Bronchial epithelial cell (primary cell): ENCODE measurements at places on chromosomes 4 and X. TPM values are rescaled to one million over a fixed set of nuclear protein-coding genes. Genes with fewer than 3 reads are reported as not detected.

GRCh38 chrX:119984652-119985051, 41.1 kb upstream of the NKAP start:
- DNase-seq = no peak

SFRP2 gene
- total RNA-seq = not detected in 2 replicates

DNA sequence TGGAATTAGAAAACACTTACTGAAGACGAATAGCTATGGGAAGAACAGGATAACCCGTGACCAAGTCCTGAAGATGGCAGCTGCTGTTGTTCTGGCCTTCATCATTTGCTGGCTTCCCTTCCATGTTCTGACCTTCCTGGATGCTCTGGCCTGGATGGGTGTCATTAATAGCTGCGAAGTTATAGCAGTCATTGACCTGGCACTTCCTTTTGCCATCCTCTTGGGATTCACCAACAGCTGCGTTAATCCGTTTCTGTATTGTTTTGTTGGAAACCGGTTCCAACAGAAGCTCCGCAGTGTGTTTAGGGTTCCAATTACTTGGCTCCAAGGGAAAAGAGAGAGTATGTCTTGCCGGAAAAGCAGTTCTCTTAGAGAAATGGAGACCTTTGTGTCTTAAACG, 2.4 kb downstream of the AGTR2 start:
- no peak for DNase-seq

DNA sequence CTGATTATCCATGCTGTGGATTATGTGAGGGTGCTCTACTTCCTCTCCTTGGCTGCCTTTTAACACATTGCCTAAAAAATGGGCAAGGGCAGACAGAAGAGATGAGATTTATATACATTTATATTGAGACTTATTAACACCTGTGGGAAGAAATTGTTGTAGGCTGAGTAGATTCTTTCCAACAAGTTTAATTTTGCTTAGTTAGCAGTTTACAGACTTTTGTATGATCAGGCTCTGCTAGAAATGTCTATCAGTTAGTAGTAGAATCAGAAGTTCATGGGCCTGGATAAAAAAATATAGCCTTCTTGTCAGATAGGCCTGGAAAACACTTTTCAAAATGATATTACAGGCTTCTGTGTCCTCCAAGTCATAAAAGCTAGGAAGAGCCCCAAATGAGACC, 111.3 kb upstream of the LEF1 start:
- no peak for DNase-seq

- DNase-seq = no peak
Observed at GRCh38 chrX:108439961-108440696, 491 bp downstream of the COL4A5 start.

GRCh38 chr4:90246816-90247215, 119.6 kb downstream of the CCSER1 start:
- peak; percentile 66 for DNase-seq

PF4V1 gene
- total RNA-seq = 1.6 TPM in 1 of 2 replicates, not detected in the other

DNA sequence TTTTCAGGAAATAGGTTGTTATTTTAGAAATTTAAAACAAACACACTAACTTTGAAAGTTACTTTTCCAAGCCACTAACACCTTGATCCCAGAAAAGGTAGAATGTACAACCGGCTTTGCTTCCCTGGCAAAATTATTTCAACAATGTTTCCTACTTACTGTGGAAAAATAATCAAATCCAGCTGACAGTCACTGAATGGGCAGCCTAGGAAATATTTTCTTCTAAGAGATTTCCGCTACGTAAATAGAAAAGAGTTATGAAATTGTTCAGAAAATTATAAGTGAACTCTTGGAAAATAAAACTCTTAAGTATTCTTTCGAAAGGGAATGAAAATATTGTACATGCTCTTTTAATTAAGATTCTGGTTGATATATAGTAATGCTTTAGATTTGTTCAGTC, 195.7 kb downstream of the GASK1B start:
- no peak for DNase-seq

TCP11X2 gene
- not detected in 2 replicates for total RNA-seq

DNA sequence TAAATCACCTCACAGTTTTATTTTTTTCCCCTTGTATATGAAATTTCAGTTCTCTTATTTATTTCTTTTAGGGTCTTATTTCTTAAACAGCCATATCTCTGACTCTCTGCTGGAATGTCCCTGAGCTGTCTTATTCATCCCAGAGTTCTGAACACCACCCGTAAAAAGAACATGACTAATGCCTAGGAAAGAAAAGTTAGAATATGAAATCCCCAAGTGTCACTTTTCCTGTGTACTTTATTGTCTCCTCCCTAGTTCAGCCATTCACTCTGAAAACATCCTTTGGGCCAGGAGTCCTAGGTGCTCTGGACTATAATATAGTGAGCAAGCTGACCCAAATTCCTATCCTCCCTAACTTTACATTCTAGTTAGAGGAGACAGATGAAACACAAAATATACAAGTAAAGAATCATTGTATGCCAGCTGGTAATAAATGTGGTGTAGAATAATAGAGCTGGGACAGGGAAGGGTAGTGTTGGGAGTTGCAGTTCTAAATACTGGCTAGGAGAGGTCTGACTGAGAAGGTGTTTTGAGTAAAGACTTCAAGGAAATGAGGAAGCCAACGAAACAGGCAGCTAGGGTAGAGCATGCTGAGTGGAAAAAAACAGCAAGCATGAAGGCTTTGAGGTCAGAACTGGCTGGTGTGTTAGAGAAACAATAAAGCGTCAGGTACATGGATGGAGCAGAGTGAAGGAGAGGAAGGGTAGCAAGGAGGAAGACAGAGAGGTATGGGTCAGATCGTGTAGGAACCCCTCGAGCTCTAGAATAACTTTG, 40.6 kb upstream of the FTHL17 start:
- DNase-seq = peak; percentile 15

GRCh38 chr4:37721995-37722638, 35.9 kb upstream of the RELL1 start:
- no peak for DNase-seq

- DNase-seq = no peak
Observed at GRCh38 chr4:140363051-140363450, 10.4 kb upstream of the SCOC start.

- DNase-seq = peak; percentile 75
Observed at GRCh38 chr4:83599183-83599582, 63.3 kb downstream of the GPAT3 start.

FRG2 gene
- total RNA-seq = not detected in 2 replicates

- DNase-seq = peak; percentile 77
Observed at GRCh38 chr4:77010841-77011354, 61.3 kb downstream of the SEPTIN11 start.

- DNase-seq = no peak
Observed at GRCh38 chrX:17086317-17086716, 139.9 kb downstream of the REPS2 start.

- no peak for DNase-seq
Observed at GRCh38 chr4:185054886-185055285, 36.6 kb downstream of the HELT start.

DNA sequence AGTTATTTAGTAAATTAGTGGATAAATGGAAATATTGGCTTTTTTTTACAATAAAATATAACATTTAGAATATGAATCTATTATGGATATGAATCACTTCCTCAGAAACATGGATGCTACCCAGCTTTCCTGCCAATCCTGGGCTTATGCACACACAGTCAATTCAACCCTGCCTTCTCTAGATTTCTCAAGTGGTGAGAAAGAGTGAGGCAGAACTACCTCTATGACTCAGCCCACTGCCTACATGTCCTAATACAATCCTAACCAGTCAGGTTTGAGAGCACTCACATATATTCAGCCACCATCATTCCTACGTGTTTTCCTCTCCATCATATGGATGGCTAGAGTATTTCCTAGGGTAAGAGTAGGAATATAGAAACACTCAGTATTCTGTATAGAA, 91.1 kb upstream of the ANKRD50 start:
- peak; percentile 94 for DNase-seq

DNA sequence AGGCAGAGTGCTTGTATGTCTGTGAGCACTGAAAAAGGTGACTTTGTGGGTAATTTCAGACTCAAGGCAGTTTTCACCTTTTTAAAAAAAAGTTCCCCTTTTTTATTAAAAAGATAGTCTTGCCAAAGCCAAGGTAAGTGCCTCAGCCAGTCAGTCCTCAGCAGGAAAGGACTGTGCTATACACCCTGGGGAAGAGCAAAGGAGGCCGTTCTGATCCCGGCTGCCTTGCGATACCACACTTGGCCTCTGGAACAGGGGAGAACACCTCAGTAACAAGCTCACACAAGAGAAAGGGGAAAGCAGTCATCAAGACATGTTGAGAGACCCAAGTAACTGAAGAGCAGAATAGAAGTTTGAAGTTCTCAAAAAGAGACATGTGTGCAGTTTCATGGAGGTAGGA, 541.7 kb downstream of the BCOR start:
- DNase-seq = no peak

GRCh38 chr4:185532293-185532692, 3.0 kb downstream of the PDLIM3 start:
- DNase-seq = no peak

GRCh38 chr4:169968999-169969398, 57.2 kb downstream of the MFAP3L start:
- DNase-seq = peak; percentile 3

- peak; percentile 13 for DNase-seq
Observed at GRCh38 chrX:3550160-3550751, 163.2 kb downstream of the PRKX start.

NPY2R gene
- not detected in 2 replicates for total RNA-seq

GRCh38 chr4:61462451-61463326, 262.6 kb downstream of the ADGRL3 start:
- peak; percentile 95 for DNase-seq

SEC24B gene
- 9.2 and 10.0 TPM in 2 replicates for total RNA-seq

DNA sequence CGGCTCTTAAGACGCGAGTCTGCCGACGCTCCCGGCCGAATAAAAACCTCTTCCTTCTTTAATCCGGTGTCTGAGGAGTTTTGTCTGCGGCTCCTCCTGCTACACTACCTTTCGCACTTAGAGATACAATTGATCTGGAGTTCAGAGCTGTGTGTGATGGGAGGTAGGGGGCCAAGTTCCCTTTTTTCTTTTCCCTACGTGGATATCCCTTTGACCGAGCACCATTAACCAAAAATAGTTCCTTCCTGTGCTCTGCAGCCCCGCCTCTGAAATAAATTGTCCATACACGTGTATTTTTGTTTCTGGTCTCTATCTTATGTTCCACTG, 555 bp upstream of the PGM2 start:
- DNase-seq = no peak

GRCh38 chrX:21926527-21927278, 13.8 kb upstream of the SMS start:
- DNase-seq = peak; percentile 94

HSFX2 gene
- total RNA-seq = not detected in 2 replicates

DNA sequence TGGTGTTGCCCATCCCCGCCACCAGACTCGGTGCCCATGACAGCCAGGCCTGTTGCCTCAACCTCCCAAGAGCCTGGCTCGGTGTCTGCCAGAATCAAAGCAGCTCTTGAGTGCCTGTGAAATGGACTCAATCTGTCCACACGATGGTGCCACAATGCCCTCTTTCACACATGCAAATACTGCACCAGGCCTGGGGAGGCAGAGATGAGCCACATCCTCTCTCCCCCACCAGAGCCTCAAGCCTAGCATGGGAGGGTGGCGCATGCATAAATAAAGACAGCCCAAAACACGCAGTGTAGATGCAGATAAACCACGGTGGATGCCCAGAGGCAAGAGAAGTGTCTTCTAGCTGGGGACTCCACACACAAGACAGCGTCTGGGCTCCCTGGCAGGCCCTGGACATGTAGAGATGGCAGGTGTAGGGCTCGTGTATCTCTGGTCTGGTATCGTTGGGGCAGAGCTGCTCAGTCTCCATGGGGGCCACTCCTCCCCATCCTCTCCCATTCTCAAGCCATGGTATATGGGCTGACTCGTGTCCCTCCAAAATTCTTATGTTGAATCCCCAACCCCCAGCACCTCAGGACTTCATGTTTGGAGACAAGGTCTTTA, 65.6 kb downstream of the JAKMIP1 start:
- no peak for DNase-seq

- peak; percentile 90 for DNase-seq
Observed at GRCh38 chr4:1323635-1324442, 23.2 kb upstream of the UVSSA start.

- DNase-seq = no peak
Observed at GRCh38 chr4:3231471-3231870, 17.5 kb upstream of the MSANTD1 start.

DNA sequence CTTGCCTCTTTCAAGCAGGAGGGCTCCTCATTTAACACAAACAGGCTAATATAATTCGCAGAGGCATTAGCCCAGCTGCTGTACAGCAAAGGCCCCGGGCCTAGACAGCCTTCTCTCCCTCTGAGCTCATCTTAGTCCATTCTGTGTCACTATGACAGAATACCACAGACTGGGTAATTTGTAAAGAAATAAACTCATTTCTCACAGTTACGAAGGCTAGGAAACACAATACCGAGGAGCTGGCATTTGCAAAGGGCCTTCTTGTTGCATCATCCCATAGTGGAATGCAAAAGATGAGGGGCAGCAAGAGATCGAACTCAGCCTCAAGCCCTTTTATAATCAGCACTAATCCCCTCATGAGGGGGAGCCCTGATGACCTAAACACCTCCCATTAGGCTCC, 48.5 kb downstream of the TSPAN5 start:
- DNase-seq = no peak

DNA sequence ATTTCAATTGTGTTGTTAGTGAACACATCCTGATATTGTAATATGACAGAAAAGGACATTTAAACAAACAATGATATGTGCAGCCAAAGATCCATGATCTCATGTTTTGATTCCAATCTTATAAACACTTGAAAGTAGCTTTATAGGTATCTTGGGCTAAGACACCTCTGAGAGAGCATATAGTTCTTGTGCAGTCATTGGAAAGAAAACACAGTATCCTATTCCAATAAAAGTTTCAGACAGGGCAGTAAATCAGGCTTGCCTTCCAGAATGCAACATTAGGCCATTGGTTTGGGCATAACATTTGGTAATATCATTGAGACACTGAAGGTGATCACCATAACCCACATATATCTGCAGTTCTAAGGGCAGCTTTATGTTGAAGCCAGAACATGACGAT, 188.3 kb upstream of the HCCS start:
- DNase-seq = no peak

H2BW1 gene
- not detected in 2 replicates for total RNA-seq

GRCh38 chrX:34734383-34734782, 77.3 kb upstream of the TMEM47 start:
- peak; percentile 17 for DNase-seq

GRCh38 chr4:17447056-17447455, 64.8 kb downstream of the QDPR start:
- DNase-seq = no peak

- DNase-seq = no peak
Observed at GRCh38 chr4:184929476-184929875, 88.8 kb upstream of the HELT start.

FGF5 gene
- 0.51 and 1.3 TPM in 2 replicates for total RNA-seq

DNA sequence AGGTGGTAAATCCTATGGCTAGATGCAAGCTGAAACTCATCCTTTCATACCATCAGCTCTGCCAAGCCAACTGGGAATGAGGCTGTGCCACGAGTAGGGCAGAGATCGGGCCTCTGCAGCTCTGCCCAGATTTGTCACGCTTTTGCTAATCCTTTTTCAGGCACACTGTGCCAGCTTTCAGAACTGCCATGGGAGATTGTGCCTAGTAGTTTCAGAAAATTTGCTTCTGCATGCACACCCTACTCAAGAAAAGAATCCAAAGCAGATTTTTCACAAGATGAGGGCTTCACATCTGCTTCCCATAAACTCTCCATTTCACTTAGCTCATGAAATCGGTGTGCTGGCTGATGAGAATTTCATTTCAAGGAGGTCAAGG, 3.3 kb upstream of the ADH7 start:
- DNase-seq = peak; percentile 75
